GF-D8 (cell line): ENCODE measurements at places on chromosomes 2 and 18.
A peak's percentile ranks its signal among the peaks of the same experiment; 100 is the strongest.

- DNase-seq = no peak
Measured at GRCh38 chr2:221455214-221455613, 116.9 kb downstream of the EPHA4 start.

DNA sequence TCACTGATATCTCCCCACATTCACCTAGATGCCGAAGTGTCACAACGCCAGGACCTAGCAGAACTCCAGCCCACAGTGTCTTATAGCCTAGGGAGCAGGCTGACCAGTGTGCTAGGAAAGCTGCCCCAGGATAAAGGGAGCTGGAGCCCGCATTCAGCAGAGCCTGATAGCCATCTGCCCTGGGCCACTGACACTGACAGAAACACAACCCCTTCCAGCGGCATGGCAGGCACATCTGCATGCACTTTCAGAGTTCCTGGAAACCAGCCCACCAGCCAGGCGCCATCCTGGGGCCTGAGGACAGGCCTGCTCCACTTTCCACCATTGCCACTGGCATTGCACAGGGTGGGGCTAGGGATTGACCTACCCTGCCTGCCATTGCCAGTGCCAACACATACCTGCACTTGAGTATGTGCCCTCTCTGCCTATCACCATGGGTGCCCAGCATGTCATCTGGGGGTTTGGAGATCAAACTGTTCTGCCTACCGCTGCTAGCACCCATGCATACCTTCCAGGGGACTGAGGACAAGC is 290.1 kb upstream of the KLHL14 start:
- no peak for DNase-seq

DNA sequence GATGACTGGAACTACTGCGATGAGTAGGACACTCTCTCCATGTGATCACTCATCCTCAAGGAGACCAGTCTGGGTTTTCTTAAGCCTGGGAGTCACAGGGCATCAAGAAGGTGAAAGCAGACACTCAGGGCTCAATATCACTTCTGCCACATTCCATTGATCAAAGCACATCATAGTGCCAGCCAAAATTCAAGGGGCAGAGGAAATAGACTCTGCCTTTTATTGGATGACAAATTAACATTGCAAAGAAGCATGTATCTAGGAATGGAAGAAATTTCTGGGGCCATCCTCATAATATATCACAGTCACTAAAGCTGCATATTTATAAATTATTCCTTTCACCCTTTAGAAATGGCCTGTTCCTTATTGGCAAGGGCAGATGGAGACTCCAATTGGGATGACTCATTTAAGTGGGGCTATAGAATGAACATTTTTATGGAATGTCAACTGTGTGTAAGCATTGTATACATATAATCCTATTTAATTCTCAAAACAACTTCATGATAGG is 114.8 kb upstream of the CDC42EP3 start:
- DNase-seq = no peak

DNA sequence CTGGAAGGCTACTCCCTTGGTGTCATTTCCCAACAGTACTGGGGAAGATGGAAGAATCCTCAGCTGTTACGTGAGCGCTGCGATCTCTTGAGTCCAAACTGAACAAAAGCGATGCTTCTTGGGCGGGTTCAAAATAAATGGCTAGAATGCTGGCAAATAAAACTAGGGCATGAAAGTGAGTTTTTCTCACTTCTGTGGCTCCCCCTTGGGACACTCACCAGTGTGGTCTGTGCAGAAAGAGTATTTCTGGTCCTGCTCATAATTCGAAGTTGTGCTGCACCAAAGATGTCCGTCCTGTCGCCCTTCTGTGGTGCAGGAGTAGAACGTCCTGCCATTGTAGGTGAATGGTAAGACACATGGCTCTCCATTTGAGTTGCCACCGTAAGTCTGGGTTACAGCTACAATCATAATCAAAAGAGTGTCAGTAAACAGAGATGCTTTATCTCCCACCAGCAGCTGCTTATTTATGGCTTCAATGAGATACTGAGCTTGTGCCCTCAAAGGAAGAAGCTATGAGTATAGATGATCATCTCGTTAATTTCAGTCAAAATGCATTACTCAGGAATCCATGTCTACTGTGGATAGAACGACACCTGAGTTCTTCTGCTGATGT is 11.8 kb downstream of the FN1 start:
- no peak for DNase-seq

- DNase-seq = no peak
Measured at GRCh38 chr2:236219411-236219810, 44.8 kb downstream of the ASB18 start.

DNA sequence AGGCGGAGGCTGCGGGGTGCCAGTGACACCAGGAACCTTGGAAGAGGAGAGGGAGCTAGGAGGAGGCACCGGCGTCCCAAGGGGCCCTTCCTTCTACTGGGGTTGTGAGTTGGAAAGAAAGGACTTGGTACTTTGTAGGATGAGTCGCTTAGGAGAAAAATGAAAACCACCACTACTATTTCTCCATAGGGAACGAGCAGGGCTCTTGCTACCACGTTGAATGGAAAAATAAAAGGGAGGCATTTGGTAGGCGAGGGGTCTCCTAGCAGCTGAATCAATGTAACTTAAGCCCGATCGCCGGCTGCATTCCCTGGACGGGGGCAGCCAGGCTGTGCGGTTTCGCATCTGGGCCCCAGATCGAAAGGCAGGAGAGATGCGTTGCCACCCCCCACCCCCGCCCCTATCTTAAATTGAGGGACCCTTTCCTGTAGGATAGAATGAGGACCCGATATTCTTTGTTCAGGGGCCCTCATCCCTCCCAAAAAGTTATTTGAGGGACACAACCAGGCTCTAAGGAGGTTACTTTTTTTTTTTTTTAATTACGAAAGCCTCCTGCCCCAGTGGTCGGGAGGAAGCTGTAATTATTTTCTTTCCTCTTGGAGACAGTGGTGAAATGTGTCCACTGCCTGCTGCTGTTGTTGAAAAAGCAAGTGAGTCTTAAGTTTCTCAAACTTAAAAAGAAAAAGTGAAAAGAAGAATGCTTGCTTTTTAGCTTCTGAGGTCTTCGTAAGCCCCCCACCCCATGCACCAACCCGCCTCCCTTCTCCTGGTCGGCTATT is 1.3 kb downstream of the IGFBP2 start:
- peak; percentile 33 for DNase-seq

- no peak for DNase-seq
Measured at GRCh38 chr2:168315331-168316072, 68.1 kb upstream of the STK39 start.
